ENCODE measurements at places on chromosomes 13 and 19.
A peak's percentile ranks its signal among the peaks of the same experiment; 100 is the strongest.

- DNase-seq: no peak
Observed at GRCh38 chr13:92265408-92265807, 867.0 kb downstream of the GPC5 start.

DNA sequence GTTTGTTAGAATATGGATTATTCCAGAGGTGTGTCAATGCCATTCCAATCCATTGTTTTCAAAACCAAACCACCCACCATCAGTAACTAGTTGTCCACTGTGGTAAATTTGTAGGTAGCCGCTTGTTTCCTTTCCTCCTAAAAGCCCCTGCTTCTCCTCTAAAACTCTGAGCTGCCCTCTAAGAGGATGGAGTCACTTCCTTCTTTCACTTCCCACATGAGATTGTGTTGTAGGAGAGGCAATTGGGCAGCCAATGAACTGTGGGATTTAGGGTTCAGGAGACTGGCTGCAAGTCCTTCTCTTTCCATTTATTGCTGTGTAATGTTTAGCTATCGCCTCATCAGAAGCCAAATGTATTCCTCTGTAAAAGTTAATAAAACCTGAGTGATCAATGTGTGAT is 49.9 kb upstream of the RFXAP start:
- DNase-seq: no peak

GRCh38 chr19:10007371-10008183 is 2.7 kb downstream of the COL5A3 start:
- DNase-seq: no peak

DNA sequence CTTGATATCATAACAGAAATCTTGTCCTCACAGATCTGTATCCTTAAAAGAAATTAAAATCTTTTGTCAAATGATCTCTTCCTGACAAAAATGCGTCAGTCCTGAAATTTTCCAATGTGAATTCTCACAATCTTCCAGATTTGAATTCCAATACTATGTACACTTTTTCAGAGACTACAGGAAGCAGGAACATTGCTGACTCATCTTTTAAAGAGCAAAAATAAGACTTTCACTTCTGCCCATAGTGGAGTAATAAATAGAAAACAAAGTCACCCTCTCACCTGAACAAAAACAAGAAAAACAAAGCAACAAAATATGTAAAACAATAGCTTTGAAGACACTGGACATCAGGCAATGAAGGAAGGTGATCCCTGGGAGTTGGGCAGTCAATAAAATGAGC is 167.0 kb upstream of the IPO5 start:
- no peak for DNase-seq

GRCh38 chr13:73040968-73041596 is 17.7 kb upstream of the KLF5 start:
- no peak for DNase-seq

- no peak for DNase-seq
Observed at GRCh38 chr19:42193706-42194105, 23.8 kb downstream of the DEDD2 start.

GRCh38 chr13:60574735-60575134 is 177.7 kb downstream of the TDRD3 start:
- DNase-seq: no peak

DNA sequence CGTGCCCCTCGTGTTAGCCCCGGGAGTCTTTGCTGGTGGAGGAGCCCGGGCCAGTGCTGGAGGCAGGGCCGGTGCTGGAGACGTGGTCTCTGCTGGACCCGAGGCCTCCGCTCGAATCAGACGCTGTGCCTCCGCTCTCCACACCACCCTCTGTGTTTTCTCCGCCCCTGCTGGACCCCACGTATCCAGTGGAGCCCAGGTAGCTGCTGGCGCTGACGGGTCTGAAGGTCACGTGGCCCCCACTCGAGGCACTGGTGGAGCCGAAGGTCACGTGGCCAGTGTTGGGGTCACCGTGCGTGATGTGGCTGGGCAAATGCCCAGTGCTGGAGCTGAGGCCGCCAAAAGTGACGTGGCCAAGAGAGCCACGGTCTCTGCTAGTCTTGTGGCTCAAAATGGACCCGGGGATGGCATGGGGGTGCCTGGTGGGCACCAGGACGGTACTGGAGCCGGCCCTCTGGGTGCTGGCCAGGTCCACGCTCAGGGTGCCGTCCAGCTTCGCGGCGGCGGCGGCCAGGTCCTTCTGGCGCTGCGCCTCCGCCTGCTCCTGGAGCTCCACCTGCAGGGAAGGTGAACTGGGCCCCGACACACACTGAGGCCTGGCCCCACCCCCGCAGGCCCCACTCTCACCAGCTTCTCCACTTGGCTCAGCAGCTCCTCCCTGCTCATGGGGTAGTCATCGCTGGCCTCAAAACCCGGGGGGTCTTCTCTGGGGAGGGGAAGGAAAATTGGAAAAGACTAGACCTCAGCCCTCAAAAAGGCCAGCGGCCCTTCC is 27.3 kb downstream of the ZNF114 start:
- DNase-seq: no peak

- no peak for DNase-seq
Observed at GRCh38 chr13:24148414-24149235, 11.9 kb upstream of the SPATA13 start.

- no peak for DNase-seq
Observed at GRCh38 chr19:39145180-39145953, 19.8 kb downstream of the PAK4 start.

DNA sequence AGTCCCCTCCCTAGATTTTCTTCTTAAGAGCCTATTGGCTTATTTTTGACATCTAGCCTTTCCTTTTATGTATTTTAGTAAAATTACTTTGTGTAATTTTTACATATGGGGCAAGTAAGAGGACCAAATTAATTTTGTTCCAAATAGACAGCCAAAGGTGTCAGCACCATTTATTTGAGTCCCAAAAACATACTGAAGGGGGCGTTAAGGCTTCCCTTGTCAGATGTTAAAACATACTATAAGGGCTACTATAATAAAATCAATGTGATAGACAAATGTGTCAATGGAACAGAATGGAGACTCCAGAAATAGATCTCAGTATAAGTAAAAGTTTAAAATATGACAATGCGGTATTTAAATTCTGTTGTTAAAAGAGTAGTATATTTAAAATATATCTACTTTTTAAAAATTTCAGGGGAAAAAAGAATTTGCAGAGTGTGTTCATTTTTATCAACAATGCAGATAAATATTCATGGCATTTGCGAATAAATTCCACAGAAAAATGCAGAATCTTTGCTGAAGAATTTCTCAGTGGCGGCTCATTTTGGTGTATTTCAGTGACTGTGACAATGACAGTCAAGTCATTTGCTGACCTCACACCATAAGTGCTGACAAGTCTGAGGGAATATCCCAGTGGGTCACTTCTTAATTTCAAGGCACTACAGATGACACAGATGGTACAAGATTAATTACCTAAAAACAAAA is 133.7 kb downstream of the MTUS2 start:
- no peak for DNase-seq

DNA sequence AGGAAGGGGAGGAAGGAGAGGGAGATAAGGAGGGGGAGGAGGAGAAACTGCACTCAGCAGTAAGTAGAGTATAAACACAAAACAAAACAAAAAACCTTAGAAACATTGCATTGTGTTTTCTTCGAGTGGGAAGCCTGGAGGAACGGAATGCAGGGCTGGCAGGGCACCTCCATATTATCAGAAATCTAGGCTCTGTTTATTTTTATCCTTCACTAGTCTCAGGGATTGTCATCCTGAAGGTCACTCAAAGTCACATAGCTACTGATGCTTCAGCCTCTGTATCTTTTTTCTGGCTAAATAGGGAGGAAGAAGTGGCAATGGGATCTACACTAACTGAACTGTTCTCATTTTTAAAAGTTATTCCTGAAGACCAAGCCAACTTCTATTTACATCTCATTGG is 467.8 kb downstream of the KCTD12 start:
- DNase-seq: no peak

DNA sequence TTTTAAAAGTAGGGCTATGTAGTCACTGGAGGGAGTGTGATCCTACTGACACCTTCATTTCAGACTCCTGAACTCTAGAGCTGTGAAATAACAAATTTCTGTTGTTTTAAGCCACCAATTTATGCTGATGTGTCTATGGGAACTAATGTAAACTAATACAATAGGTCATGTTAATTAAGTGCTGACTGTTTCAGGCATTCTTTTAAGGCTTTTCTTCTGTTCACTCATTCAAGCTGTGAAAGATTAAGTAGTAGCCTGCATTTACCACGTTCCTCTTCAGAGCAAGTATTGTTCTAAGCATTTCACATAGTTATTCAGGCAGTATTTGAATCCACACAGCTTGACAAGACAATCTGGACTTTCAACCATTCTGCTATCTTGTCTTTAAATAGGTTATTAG is 1135.0 kb downstream of the SLITRK1 start:
- no peak for DNase-seq

DNA sequence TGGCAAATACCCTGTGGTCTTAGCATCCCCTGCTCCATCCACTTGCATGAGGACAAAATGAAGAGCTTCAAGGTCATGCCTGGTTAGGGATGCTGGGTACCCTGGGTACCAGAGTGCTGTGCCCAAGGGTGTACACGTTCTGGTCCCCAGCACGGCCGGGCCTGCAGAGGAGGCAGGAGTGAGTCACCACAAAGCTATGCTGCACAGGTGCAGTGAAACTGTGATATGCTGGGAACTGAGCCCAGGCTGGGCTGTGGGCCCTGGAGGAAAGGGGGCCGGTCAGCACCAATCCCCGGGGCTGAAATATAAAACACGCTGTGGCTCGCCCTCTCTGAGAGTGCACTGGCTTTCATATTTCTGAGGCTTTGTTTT is 95.1 kb downstream of the TSHZ3 start:
- no peak for DNase-seq

- DNase-seq: peak; percentile 97
Observed at GRCh38 chr13:41310963-41311405, at the start of gene NAA16. NAA16 (plus strand) TSS chr13:41311267; CDS start chr13:41311529, 262 bp downstream.

- no peak for DNase-seq
Observed at GRCh38 chr13:75071395-75071794, 410.6 kb downstream of the TBC1D4 start.

- no peak for DNase-seq
Observed at GRCh38 chr13:28819046-28819730, 951 bp upstream of the MTUS2 start.

GRCh38 chr19:46845959-46846459 is 4.6 kb downstream of the AP2S1 start:
- no peak for DNase-seq
